AG09319 (cell line): ENCODE measurements at places on chromosomes 16 and 17.

DNA sequence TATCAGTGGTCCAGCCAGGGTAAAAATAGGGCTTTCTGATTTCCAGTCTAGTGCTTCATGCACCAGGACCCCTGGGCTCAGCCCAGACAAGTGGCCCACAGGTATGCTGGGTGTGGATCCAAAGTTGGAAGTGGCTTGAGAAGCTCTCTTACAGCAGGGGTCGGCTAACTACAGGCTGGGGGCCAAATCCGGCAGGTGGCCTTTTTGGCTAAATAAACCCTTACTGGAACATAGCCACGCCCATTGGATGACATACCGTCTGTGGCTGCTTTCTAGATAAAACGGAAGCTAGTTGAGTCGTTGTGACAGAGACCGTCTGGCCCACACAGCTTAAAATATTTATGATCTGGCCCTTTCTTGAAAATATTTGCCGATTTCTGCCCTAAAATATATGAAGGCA lies 119.0 kb upstream of the CDC42EP4 start:
- no peak for DNase-seq

DNA sequence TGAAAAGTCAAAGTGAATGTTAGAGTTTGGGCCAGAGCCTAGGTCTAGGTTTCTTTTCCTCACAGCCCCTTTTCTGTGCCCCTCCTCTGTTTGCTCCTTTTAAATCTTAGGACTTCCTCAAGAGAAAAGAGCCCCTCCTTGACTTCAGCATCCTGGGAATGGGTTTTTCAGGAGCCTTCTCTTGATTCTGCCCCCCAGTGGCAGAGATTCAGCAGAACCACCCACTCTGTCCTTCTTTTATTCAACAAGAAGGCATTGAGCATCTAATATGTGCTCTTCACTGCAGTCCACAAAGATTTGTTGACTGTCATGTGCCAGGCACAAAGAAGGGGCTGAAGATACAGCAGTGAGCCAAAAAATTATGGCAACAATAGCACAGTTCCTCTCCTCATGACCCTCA lies 270.8 kb upstream of the CDH5 start:
- no peak for DNase-seq

DNA sequence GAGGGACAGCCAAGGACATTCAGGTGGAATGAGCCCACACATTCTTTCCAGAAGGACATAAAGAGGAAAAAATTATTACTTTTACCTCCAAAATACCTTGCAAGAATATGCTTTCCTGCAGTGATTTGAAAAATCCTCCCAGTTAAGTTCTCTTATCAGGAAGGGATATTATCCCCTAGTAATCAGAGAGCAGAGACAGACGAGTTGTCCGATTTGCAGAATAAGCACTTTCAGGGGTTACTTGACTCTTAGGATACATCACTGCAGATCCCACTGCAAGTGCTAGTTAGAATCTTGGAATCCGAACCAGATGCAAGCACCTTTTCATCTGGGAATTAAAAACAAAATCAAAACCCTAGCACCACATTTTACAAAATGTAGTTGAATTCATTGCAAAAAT lies 33.6 kb downstream of the FOXL1 start:
- no peak for DNase-seq

DNA sequence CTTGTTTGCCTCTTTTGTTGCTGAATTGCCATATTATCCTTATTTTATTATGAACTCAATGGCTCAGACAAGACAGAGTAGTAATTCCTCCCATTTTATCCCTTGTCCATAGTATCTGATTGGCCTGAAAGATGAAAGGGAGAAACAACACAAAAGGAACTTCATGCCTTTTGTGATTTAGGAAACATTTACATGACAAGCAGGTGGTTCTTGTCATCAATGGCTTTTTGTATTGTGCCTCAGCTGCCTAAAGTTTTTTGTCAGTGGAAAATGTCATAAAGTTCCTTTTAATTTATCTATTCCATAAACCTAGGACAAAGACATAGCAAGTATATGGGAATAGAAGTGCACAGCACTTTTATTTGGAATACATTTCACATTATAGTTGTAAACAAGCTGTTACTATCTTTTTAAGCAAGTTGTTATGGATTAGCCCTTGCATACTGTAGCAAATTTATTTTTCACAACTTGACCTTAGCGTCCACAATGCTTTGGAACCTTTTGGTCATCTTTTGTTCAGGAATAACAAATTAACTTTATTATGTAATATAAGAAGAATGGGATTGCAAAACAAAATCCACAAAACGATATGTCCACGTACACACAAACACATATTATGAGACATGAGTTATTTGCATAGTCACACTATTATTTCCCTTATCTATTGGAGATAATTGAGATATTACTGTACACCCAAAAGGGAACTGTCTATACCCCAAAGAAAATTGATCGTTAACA lies 12.4 kb upstream of the MPHOSPH6 start:
- no peak for DNase-seq

- DNase-seq, result no peak
These were observed 67.5 kb downstream of the IQCK start for GRCh38 chr16:19785512-19786130.

GRCh38 chr17:3890082-3890877 lies 2.6 kb downstream of the CAMKK1 start:
- peak; percentile 62 for DNase-seq

- DNase-seq, result no peak
These were observed at the start of gene CACNA1H for GRCh38 chr16:1152651-1153259. CACNA1H (plus strand) TSS chr16:1153106; CDS start chr16:1153738, 632 bp downstream.

- peak; percentile 30 for DNase-seq
These were observed at the start of gene VWA3A for GRCh38 chr16:22092143-22092933. VWA3A (plus strand) TSS chr16:22092541; CDS start chr16:22092638, 97 bp downstream.

DNA sequence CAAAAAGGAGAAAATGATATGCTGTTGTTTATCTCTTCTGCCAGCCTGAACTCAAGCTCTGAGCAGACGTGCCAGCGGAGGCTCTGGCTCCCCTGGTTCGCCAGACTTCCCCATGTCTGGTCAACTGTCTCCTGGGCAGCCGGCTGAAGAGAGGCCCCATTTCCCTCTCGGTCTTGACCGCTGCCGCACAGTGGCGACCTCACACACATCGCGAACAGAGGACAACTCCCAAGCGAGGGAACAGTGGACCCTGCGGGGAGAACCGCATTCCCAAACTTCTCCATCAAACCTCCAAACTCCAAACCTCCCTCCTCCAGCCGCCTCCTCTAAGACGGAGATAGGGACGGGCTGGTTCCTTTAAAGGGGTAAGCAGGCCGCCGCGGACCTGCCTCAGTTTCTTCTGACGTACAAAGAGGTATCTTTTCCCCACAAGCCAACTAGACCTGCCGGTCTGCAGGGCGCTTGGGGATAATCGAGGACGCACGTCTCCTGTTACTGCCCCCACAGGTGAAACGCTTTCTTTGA lies 24.9 kb upstream of the RFFL start:
- no peak for DNase-seq

GRCh38 chr16:85774136-85774535 lies 23.2 kb upstream of the C16orf74 start:
- no peak for DNase-seq

DNA sequence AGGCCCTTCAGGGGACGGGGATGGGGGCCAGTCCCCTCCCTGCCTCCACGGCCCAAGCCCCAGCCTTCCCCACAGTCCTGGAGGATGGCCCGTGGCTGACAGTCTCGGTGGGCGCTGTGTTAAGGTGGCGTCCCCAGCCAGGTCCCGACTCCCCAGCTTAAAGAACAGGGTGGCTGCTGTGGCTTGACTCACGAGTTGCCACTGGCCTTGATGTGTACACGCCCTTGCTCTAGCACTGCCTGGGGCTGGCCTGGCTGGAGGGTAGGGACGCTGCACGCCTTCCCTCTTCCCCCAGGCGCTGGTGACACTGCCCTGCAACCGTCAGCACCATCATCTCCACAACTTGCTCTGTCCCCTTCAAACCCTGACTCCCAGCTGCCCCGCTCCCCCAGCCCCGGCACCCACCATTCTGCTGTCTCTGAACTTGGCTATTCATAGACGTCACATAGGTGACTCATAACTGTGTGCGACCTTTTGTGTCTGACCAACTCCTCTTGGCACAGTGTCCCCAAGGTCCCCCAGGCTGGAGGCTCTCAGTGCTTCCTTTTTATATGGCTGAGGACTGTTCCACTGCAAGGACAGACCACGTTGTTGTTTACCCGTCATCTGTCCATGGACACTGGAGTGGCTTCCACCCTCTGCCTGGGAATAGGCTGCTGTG lies 6.3 kb downstream of the GNPTG start:
- DNase-seq, result no peak

DNA sequence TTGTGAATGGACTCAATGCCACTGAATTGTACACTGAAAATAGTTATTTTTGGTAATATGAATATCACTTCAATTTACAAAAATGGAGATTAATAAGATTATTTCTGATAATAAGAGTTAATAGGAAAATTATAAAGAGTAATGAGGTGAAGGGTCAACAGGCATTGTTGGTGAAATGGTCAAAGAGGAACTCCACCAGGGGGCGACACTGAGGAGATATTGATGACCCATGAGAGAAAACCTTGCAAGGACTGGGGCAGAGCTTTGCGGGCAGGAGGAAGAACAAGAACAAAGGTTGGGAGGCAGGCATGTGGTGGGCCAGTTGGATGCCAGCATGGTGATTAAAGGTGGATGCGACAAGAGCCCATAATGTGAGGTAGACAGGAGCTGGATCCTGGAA lies 74.0 kb upstream of the XYLT1 start:
- no peak for DNase-seq

- no peak for DNase-seq
These were observed 100.0 kb downstream of the XYLT1 start for GRCh38 chr16:17370731-17371285.

DNA sequence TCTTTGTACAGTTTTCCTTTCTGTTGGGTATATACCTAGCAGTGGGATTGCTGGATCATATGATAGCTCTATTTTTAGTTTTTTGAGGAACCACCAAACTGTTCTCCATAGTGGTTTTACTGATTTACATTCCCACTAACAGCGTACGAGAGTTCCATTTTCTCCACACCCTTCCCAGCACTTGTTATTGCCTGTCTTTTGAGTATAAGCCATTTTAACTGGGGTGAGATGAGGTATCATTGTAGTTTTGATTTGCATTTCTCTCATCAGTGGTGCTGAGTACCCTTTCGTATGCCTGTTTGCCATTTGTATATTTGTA lies 887 bp upstream of the EVI2B start:
- DNase-seq, result no peak

DNA sequence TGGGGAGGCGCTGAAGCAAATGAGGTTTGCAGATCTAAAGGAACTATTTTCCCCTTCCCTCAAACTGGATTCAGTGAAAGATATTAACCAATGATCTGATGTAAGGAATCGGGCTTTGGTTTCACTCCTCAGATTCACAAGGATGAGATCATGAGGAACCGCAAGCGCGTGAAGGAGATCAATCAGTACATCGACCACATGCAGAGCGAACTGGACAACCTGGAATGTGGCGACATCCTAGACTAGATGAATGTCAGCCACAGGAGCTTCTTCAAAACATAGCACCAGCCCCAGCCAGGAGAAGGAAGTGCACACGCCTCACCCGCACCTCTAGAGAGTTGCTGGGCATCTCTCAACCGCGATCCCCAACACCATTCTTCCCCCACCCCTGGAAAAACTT lies 22.5 kb downstream of the ATPAF2 start:
- no peak for DNase-seq

DNA sequence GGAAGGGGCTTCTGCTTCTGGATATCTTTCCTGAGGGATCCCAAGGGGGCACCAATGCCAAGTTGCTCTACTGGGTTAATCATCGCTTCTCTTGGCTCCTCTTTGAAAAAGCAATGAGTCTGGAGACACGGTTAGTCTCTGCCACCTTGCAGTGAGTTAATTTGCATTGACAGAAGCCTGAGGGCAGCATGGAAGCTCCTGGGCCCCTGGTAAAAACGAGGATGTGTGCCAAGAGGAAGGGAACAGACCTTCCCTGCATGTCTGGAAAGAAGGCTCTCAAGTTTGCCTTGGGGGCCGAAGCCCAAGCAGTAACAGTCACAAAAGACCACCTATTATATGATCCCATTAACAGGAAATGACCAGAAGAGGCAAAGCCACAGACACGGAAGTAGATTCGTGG lies 86.7 kb downstream of the IRX5 start:
- no peak for DNase-seq

DNA sequence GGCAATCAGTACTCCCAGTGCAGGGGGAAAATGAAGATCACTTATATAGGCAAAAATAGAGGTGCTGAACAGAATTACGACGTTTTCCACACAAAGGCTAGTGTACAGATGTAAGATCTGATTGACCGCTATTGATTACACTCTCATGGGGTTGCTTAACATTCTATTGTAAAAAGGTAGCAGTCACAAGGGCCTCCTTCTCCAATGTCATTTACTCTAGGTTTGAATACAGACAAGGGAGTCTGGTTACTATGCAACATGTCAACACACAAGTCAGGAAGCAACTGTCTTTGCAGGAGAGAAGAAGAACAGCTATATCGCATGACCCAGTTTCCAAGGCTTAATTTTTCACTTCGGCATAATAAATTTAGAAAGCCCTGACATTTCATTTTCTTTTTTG lies 7.9 kb downstream of the KRT37 start:
- no peak for DNase-seq

DNA sequence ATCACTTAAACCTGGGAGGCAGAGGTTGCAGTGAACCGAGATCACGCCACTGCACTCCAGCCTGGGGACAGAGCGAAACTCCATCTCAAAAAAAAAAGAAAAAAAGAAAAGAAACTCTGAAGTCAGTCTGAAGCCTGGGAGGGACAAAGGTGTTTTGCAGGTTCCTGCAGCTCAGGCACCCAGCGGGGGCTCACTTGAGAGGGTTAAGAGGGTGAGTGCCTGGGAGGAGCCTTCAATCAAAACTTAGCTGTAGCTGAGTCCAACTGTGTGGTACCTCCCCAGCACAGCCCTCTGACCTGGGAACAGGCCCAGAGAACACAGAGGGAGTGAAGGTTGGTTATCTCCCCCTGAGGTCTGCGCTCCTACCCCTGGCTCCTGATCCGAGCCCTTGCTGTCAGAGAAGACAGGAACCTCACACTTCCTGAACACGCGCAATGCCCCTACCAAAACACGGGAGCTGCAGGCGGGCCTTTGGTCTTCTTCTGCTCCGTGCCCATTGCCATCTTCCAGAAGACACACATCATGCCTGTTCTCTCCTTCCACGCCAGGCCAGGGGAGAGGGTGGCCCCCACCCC lies 20.4 kb upstream of the ZC3H18 start:
- DNase-seq, result no peak

- no peak for DNase-seq
These were observed 27.3 kb downstream of the KDM8 start for GRCh38 chr16:27230562-27231001.

DNA sequence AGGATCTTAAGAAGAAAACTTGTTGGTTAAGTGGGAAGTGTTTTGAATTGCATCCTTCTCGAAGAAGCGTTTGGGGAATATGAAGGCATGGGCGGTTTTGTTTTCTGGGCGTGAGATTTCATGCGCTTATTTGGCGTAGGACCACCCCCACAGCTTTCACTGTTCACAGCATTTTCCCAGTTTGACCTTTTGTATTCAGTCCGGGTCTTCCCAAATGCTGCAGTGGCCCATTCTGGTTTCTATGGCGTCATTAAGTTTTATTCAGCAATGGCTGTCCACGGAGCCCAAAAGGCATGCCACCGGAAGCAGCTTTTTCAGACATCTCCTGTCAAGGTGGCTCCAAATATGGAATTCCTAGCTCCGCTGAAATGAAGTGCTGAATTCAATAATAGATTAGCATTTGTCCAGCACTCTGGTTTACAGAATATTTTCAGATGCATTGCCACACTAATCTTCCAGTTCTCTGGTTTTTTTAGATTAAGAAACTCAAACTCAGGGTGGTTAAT lies 90.6 kb upstream of the FBXO47 start:
- no peak for DNase-seq

GRCh38 chr16:62602790-62603189 lies 566.6 kb upstream of the CDH8 start:
- DNase-seq, result no peak
